EH (cell line): ENCODE measurements at places on chromosomes 11 and 22.

- DNase-seq: no peak
Measured at GRCh38 chr22:24500277-24500820, 5.2 kb downstream of the UPB1 start.

DNA sequence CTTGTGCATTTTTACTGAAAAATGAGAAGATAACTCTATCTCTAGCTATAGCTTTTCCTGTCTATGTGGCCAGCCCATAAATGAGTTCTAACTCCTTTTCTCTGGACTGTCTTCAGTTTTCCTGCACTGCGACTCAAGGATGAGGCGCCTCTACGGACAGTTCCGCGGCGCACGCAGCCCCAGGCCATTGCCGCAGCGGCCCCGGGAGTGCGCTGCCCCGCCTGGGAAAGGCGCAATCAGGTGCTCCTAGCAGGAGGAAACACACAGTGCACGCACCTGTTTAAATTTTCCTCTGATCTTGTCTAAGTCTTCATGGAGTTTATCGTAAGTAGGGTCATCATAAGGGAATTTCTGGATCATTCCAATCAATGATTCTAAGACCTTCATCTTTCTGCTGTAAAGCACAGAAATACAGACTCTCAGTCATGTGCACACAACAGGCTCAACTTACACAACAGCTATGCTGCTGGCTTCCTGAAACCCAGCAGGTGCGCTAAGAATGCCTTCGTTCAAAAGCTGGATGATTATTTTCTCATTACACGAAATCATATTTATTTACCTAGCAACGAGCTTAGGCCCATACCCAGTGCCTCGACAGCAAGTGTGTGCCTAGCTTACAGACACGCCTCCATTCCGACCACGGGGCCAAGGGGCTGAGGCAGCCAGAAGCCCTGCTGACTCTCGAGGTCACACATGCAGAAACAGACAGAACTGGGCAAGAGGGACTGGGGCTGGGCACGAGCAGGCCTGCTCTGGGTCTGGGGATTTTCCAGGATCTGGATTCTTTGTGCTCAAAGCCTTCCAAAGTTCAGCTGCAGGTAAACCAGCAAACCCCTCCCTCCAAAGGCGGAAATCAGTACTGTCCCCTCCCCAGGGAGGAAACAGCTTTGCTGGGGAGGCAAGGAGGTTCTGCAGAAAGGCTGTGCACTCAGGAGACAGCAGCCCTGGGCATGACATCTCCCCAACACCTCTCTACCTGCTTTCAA, 7.2 kb downstream of the LTO1 start:
- DNase-seq: no peak

DNA sequence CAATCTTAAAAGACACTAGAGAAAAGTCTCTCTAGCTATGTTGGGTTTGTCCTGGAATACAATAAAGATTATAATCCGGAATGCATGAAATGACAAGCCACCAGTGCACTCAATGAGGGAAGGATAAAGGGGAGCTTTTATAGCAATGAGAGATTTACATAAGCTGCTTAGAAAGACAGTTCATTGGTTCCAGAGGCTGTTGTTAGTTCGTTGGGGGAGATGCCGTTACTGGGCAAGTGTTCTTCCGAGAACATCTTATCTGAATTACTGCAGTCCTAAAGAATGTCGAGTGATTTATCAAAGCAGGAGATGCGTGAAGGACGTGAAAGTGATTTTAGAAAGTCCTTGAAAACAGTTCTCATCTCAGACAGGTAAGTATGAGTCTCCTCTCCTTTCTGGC, 33.6 kb downstream of the SYN3 start:
- DNase-seq: no peak

- peak; percentile 80 for DNase-seq
Measured at GRCh38 chr11:69510471-69511357, 29.3 kb downstream of the LINC01488 start.

DNA sequence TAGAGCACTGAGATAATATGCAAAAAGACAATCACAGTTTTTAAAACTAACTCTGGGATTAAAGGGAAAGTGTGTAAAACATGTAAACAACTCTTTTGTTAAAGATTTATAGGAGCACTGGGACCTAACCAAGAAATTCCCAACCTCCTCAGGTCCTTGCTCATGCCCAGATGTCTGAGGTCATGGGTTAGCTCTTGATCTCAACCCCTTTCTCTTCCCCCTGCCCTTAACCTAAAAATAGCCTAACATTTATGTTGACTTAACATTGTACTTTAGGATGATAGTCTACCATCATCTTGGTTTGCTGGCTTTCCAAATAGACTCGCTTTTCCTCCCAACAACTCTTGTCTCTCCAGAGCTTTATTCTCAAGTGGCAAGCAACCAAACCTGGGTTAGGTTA, 258.2 kb upstream of the FAT3 start:
- no peak for DNase-seq

DNA sequence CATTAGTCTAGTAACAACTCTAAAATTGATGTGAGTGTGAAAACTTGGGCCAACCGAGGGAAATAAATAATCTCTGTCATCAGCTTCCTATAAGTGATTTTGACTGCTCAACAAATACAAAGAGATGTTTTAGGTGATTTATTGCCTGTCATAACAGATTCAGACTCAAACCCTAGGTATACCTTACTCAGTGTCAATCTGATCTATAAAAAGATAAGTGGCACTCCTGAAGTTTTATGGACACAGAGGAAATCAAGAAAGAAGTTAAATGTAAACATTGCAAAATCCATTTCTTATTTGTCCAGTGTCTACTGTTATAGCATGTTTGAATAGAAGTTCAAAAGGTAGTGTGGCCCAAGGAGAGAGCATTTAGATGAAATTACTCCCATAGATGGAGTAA, 30.4 kb upstream of the TYR start:
- DNase-seq: no peak

- no peak for DNase-seq
Measured at GRCh38 chr22:23782252-23782651, 4.5 kb upstream of the SMARCB1 start.

- no peak for DNase-seq
Measured at GRCh38 chr22:17841836-17842235, 67.6 kb upstream of the BID start.

- no peak for DNase-seq
Measured at GRCh38 chr11:125389339-125390166, 106.5 kb downstream of the FEZ1 start.

GRCh38 chr22:38720350-38720749, 14.6 kb downstream of the GTPBP1 start:
- DNase-seq: no peak

DNA sequence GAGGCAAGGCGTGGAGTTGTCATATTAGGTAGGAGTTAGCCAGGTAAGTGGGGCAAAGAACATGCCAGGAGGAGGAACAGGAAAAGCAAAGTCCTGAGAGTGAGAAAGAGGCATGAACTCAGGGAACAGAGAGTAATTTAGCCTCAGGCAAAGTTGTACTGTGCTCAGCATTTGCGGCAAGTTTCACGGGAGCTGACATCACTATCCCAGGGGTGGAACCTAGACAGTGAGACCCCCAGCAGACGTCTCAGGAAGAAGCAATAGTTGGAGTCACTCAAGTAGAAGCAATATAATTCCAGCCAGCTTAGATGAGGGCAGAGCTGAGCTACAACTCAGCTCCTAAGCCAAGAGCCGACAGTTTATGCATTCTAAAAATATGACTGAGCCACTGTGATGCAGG, 426.0 kb upstream of the ISX start:
- DNase-seq: no peak

DNA sequence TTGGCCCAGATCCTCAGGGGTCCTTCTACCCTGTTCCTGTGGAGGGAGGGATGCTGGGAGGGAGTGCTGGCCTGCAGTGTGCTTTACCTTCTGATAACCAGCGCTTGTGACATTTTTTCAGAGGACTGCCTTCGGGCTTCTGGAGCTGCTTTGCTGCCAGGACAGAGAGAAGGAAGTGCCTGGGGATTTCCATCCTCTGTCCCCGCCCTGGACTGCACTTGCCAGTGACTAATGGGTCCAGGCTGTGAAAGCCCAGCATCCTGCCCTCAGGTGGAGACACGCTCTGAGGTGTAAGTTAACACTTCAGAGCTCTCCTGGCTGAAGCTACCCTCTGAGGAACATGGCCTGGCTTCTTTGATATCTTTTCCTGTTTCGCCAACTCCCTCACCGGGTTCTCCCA, 158.7 kb upstream of the SYT13 start:
- no peak for DNase-seq

DNA sequence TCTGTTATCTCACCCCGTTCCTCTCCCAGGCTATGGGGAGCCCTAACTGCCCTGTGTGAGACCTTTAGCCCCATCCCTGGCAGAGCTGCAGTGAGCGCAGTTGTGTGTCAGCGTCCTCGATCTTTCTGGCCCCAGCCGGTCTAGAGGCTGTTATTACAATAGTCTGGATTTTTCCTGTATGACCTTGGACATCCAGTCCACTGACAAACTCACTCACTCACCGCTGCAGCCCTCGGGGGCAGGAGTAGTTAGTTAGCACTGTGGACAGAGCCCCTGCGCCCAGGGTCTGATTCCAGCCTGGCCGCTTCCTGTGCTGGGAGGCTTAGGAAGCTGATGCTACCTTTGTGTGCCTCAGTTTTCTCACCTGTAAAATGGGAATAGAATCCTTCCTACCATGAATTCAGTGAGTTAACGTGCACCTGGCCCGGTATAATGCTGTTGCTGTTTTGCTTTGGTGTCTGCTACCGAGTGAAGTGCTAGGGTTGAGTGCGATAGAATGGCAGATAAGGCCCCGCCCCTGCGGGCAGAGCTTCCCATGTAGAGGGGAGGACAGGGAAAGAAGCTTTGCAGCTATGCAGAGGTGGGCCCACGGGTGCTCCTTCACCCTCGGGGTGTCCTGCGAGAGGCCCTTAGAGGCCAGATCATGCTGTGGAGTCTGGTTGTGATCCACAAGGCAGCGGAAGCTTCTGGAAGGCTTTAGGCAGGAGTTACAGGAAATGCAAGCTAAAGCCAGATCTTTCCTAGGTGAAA, 3.0 kb downstream of the LRP5 start:
- DNase-seq: peak; percentile 37

GRCh38 chr11:105103336-105103735, 36.2 kb downstream of the CARD18 start:
- no peak for DNase-seq

DNA sequence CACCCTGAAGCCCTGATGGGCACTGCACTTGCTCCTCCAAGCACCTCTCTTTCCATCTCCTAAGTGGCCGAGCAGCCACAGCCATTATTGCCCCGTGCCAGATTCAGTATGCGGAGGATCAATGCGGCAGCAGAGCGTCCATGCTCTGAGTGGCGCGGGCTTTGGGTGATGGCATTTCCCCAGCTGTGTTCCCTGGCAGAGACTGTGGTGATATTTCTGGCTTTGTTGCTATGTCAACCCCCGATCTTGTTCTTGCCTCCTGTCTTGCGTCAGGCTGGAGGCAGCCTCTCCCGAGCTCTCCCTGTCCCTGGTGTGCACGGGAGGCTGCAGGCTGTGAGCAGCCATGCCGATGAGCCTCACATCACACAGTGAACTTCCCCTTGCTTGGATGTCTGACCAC, 1018.6 kb downstream of the TBC1D22A start:
- no peak for DNase-seq

DNA sequence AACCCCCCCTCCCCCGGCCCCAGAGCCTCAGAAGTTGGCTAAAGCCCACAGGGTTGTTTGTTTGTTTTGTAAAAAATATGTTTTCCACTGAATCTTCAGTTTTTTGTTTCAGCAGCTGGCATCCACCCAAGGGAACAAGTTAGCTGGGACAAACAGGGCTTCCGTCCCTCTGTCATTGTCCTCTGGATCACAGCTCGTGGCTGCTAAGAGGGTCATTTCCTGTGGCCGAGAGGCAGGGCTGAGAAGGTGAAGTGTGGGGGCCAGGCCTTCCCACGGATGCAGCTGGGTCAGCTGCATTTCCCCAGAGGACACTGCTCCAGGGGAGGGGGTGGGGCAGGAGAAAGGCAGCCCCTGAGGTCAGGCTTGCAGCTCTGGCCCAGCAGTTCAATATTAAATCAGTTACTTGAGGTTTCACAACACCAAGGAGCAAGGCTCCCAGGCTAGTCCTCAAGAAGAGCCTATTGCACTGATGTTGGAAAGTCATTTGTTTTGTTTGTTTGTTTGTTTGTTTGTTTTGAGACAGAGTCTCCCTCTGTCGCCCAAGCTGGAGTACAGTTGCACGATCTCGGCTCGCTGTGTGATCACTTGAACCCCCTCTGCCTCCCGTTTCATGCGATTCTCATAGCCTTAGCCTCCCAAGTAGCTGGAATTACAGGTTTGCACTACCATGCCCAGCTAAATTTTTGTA, 34.4 kb upstream of the SMTN start:
- DNase-seq: peak; percentile 54

DNA sequence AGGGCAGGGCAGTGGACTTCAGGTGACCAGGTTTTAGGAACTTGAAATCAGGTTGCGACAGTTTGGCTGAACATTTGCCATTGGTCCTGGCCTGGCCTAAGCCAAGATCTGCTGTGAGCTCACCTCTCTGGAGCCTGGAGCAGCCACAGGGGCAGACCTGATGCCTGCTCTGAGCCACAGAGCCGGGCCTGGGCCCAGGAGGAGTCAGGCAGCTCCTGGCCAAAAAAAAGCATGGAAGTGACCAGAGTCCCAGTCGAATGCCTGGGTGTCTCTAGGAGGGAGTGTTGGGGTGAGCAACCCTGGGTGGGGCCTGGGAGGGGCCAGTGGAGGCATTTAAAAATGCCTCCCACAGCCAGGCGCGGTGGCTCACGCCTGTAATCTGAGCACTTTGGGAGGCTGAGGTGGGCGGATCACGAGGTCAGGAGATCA, 6.0 kb upstream of the OMP start:
- DNase-seq: no peak
